HS-5 (cell line): ENCODE measurements at places on chromosomes 12 and 14.

- no peak for DNase-seq
Observed at GRCh38 chr12:122481861-122482260, 18.9 kb downstream of the ZCCHC8 start.

GRCh38 chr14:39948235-39948634, 516.0 kb upstream of the FBXO33 start:
- no peak for DNase-seq

DNA sequence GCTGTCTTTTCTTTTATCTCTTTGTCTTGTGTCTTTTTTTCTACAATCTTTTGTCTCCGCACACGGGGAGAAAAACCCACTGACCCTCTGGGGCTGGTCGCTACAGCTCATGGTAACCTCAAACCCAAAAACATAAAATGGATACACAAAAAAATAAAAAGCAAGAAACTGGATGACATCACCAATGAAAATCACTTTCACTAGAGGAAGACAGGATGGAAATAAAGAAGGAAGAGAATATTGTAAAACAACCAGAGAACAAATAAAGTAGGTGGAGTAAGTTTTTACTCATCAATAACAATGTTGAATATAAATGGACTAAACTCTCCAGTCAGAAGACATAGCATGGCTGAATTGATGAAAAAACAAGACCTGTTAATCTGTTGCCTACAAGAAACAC, 17.6 kb downstream of the MIPOL1 start:
- DNase-seq = no peak

DNA sequence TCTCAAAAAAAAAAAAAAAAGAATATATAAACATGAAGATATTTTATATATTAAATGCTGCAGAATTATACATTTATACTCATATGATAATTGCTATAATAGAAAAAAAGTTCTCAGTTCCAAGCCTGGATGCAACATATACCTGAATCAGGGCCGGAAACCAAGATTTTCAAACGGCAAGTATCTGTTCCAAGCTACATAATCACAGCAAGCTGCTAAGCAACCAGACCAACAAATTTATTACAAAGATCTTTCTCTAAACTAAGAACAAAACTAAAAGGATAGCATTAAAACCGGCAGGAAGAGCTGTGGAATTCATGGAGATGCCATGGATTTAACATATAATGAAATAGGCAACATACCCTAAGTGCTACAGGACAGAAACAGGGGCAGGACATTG, 7.1 kb downstream of the RACGAP1 start:
- no peak for DNase-seq

- DNase-seq = no peak
Observed at GRCh38 chr14:100664841-100665510, 61.7 kb upstream of the DLK1 start.

DNA sequence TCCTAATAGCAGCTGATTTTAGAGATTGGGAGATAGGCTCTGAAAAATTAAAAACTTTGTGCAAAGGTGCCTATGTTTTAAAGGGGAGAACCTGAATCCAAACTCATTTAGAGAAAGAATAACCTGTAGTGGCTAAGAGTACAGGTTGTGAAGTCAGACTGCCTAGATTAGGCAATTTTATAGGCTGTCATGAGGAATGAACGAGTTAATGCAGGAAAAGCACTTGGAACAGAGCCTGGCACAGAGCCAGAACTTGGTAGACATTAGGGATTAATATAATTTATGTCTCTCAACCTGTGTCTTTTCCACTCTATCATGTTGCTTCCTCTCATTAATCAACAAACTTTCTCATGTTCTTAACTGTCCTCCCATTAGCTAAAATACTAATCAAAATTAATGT, 98.1 kb downstream of the WIF1 start:
- DNase-seq = no peak

GRCh38 chr12:50924439-50925341, 27.7 kb upstream of the HIGD1C start:
- DNase-seq = peak; percentile 2

GRCh38 chr12:80040075-80040738, 59.1 kb upstream of the OTOGL start:
- peak; percentile 58 for DNase-seq

DNA sequence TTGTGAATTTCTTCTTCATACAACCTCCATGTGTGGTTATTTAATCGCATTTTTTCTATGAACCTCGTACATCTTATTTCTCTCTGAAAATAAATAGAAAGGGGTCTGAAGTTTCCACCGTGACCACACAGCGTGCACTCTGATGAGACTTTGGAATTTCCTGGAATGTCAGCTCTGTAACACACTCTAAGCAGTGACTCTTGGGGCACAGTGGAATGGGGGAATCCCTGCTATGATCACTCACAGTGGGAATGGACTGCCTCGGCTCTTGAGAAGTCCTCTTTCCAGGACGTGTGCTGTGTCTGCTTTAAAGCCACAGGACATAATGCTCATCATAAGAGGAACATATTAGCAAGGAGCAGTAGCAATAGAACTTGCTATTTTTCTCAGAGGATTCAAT, 416.2 kb downstream of the EGLN3 start:
- DNase-seq = no peak

DNA sequence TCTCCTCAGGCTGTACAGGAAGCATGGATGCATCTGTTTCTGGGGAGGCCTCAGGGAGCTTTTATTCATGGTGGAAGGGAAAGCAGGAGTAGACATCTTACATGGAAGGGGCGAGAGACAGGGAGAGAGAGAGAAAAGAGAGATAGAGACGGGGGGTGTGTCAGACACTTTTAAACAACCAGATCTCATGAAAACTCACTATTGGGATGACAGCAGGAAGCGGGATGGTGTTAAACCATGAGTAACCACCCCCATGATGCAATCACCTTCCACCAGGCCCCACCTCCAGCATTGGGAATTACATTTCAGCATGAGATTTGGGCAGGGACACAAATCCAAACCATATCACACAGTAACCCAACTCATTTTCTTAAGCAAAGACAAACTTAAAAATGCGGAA, 110.0 kb upstream of the EEA1 start:
- DNase-seq = no peak

DNA sequence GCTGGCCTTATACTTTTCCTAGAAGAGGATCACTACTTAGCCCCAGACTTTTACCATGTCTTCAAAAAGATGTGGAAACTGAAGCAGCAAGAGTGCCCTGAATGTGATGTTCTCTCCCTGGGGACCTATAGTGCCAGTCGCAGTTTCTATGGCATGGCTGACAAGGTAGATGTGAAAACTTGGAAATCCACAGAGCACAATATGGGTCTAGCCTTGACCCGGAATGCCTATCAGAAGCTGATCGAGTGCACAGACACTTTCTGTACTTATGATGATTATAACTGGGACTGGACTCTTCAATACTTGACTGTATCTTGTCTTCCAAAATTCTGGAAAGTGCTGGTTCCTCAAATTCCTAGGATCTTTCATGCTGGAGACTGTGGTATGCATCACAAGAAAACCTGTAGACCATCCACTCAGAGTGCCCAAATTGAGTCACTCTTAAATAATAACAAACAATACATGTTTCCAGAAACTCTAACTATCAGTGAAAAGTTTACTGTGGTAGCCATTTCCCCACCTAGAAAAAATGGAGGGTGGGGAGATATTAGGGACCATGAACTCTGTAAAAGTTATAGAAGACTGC, 1.5 kb downstream of the MGAT2 start:
- no peak for DNase-seq

DNA sequence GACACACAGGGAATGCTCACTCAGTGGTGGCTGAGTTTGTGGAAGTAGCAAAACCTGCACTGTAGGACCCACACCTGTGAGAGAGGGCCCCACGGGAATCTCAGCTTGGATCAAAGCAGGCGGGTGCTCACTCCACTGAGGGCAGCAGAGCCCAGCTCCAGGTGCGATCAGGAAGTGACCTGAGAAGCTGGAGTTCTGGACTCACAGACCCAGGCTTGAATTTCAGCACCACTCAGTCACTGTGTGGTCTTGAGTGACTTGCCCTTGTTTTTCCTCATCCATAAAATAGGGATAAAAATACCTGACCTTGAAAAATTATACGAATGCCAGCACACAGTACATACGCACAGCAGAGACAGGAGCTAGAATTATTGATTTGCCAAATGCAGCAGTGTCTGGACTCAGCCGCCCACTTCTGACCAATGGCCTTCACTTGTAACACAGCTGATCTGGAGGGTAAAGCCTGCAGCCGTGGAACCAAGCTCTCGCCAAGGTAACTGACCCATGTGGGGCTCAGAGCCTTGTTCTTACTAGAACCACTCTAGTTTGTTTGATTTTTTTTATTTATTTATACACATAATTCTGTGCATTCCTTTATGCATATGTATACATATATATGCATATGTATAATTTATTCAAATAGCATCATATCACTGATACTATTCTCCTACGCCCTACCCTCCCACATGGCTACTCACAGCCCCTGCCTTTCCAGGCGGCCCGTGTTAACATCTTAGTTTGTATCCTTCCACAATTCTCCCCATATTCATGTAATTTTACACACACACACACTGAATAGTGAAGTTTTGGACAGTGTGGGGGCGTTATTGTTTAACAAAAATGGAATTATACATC, 53.9 kb downstream of the DPF3 start:
- DNase-seq = no peak

DNA sequence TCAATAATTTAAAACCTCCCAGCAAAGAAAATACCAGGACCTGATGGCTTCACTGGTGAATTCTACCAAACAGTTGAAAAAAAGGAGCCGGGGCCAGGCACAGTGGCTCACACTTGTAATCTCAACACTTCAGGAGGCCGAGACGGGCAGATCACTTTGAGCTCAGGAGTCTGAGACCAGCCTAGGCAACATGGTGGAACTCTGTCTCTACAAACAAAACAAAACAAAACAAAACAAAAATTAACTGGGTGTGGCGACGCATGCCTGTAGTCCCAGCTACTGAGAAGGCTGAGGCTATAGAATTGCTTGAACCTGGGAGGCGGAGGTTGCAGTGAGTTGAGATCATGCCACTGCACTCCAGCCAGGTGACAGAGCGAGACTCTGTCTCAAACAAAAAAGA, 13.7 kb upstream of the TROAP start:
- DNase-seq = no peak

DNA sequence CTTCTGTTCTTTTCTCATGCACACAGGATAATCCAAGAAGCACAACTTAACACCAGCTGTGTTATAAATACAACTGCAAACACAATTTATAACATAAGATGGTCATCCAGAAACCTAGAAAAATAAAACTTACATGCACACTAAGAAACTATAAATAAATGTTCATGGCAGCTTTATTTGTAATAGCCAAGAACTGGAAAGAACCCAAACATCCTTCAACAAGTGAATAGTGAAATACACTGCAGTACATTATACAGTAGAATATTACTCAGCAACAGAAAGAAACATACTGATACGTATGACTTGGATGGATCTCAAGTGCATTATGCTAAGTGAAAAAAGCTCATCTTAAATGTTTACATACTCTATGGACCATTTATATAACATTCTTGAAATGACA, 132.7 kb downstream of the SPTSSA start:
- DNase-seq = no peak

DNA sequence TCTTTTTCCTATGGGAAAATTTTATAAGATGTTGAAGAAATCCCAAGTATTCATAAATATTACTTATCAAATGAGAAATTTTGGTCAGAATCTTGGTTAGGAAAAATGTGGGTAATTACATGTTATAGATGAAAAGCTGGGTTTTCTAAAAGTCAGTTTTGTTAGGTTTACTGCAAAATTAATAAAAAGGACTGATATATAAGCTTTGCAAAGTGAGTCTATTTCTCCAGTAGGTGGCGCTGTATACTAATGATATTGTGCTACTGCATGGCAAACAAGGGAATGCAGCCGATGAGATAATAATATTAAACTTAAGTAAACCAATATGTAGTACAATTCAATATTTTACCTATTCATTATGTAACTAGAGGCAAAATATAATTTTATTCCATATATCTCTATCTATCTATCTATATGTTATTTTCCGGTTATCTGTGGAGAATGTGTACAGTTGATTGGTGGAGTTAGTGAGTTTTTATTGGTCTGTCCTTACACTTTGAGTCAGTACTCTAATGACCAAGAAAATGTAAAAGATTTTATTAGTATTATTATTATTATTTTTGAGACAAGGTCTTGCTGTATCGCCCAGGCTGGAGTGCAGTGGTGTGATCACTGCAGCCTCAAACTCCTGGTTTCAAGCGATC, 32.9 kb downstream of the MIPOL1 start:
- no peak for DNase-seq
